ENCODE measurements at places on chromosomes 16 and 17.

GRCh38 chr16:67259705-67260104, 10.9 kb downstream of the SLC9A5 start:
- no peak for DNase-seq

DNA sequence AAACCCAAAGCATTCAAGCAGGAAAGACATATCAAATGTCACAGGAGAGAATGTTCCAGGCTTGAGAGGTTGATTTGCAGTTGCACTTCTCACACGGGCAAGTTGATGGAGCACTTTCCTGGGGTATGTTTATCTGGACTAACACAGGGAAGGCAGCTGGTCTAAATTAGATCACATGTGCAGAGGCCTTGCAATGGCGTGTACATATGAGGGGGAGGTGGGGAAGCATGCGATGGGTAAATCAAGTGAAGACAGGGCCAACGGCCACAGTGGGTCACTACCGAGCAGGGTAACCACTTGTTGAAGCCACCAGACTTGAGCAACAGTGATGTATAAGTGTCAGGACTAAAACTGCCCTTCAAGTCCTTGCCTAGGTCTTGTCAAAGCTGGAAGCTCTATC, 156.6 kb upstream of the MAF start:
- no peak for DNase-seq

DNA sequence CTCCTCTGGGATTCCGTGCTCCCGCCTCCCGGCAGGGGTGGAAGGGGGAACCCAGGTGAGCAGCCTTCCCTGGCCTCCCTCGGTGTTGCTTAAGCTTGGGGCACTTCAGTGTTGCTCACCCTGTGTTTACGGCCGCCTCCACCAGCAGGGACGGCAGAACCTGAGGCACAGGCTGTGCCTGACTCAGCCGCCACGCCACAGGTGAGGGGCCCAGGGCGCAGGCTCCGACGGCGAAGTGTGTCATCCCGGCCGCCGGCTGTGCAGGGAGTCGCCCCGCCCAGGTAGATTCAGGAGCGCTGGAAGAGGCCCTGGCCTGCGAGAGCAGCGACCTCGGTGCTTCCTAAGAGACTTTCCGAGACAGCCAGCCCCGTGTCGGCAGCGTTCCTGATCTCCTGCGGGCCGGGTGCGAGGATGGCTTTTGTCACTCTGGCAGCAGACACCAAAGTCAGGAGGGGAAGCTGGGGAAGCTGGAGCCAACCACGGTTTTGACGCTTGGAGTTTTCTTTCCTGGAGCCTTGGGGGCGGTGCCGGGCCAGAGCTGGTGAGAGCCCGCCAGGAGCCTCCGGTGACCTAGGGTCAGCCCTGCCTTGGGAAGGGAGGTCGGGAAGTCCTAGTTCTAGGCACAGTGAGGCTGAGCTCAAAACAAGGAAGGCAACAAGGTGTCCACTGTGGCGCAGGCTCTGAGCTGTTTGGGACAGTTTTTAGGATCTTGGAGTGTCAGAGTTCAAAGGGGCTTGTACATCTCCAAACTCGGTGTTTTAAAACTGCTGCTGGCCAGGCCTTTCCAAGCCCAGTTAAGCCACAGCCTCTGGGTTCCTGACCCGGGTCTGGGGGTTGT, 2.1 kb downstream of the GSE1 start:
- peak; percentile 13 for DNase-seq

DNA sequence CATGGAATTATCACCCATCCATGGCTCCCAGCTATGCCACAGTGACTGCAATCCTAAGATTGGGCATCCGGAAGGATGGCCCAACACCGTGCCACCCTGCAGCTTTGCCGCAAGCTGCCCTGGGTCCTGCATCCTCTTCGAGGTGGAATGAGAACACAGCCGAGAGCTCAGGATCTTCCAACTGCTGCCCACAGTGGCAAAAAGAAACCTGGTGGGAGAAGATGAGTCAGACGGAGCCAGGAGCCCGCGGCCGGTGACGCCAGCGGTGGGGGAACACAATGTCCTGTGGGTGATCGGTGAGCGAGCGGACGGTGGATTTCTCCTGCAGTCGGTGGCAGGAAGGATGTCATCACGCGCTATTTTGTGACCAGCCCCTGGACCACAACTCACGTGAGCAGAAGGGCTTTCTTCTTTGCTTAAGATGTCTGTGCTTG, 20.1 kb downstream of the CD7 start:
- DNase-seq: peak; percentile 54

- no peak for DNase-seq
These were observed 114.3 kb upstream of the KCNJ16 start for GRCh38 chr17:69960755-69961154.

All from GF-D8 (cell line).